Endothelial cell of umbilical vein (primary cell): ENCODE measurements at places on chromosomes 7 and 10.

DNA sequence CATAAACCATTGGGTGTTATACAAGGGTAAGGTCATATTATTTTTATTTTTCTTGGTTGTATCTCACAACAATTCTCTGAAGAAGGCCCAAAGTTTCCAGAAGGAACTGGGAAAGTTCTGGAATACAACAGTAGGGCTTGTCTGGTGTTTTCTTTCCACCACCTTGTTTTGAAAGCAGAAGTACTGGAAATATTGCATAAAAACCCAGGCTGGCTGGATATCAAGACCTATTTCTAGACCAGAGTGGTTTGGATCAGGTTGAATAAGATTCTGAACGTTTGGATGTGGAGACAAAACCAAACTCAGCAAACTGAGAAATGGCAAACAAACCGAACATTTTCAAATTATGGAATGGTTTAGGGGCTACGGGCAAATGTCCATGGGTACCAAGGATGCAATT is 182.6 kb upstream of the FZD8 start:
- H3K4me1 ChIP-seq = no peaks in the 10 kb centered on the region
- H3K27me3 ChIP-seq = peaks cover 5% of the 10 kb centered on the region
- DNase-seq = no peak
- no peak overlapping the region for H3K27ac ChIP-seq
- no peaks in the 10 kb centered on the region for H3K36me3 ChIP-seq

DNA sequence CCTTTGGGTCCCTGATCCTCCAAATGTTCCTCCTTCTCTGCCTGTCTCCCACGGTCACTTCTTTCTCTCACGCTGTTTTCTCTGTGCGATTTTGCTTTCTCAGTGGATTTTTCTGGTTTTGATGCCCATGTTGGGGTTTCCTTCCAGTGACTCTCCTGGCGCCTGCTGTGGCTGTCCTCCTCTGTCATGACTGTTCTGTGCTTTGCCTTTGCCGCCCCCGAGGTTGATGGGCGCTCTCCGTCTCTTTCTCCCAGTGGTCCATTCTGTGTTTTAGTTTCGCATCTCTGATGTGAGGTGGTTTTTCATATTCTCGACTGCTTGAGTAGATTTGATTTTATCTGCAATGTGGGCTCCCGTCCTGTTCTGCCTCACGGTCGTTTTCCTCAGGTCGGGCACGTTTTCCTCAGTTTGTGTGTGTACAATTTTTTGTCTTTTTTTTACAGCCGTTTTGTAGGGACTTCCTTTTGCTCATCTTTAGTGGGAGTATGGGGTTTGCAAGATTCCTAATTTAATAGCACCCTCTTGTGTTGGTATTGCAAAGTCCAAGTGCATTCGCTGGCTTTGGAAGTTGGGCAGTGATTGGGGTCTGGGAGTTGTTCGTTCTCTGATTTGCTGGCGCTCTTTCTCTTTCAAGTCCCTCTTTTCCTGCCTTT is 100.0 kb downstream of the INPP5A start:
- peak; percentile 68 for DNase-seq
- no peak overlapping the region for H3K4me3 ChIP-seq
- H3K36me3 ChIP-seq = no peaks in the 10 kb centered on the region
- H3K4me1 ChIP-seq = peaks cover 2% of the 10 kb centered on the region

- H3K36me3 ChIP-seq = no peaks in the 10 kb centered on the region
- H3K27ac ChIP-seq = peak overlapping the region; percentile 32
- peak; percentile 42 for DNase-seq
- H3K4me1 ChIP-seq = peaks cover 13% of the 10 kb centered on the region
- no peak overlapping the region for H3K4me3 ChIP-seq
Observed at GRCh38 chr7:2607122-2607922, 24.5 kb upstream of the TTYH3 start.

DNA sequence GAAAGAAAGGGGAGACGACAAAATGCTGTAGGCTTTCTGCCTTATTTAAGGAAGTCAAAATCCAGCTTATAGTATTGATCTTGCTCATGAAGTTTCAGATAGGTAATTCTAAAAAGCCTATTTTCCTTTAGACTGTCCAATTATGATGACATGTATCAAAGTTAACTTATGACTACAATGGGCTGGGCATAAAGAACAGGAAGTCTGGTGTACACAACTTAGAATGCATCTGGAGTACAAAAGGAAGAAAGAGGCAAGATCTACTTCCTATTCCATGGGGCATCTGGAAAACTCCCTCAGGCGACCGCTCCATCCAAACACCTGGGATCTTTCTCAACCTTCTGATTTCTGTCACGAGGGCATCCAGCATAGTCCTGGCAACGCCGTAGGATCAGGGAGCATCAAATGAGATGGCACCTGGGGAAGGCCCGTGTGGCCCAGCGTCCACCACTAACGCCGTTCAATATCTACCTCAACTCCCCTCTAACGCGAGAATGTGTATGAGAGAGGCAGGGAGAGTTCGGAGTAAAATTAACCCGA is 512 bp downstream of the FAM24B start:
- peak overlapping the region; percentile 43 for H3K27ac ChIP-seq
- peak; percentile 39 for DNase-seq
- H3K27me3 ChIP-seq = no peaks in the 10 kb centered on the region
- H3K4me1 ChIP-seq = peaks cover 26% of the 10 kb centered on the region
- H3K4me3 ChIP-seq = peak overlapping the region; percentile 9
- peaks cover 3% of the 10 kb centered on the region for H3K36me3 ChIP-seq

- no peaks in the 10 kb centered on the region for H3K36me3 ChIP-seq
- DNase-seq = no peak
- H3K4me1 ChIP-seq = no peaks in the 10 kb centered on the region
Observed at GRCh38 chr10:47306387-47307210, 6.6 kb downstream of the GDF10 start.

DNA sequence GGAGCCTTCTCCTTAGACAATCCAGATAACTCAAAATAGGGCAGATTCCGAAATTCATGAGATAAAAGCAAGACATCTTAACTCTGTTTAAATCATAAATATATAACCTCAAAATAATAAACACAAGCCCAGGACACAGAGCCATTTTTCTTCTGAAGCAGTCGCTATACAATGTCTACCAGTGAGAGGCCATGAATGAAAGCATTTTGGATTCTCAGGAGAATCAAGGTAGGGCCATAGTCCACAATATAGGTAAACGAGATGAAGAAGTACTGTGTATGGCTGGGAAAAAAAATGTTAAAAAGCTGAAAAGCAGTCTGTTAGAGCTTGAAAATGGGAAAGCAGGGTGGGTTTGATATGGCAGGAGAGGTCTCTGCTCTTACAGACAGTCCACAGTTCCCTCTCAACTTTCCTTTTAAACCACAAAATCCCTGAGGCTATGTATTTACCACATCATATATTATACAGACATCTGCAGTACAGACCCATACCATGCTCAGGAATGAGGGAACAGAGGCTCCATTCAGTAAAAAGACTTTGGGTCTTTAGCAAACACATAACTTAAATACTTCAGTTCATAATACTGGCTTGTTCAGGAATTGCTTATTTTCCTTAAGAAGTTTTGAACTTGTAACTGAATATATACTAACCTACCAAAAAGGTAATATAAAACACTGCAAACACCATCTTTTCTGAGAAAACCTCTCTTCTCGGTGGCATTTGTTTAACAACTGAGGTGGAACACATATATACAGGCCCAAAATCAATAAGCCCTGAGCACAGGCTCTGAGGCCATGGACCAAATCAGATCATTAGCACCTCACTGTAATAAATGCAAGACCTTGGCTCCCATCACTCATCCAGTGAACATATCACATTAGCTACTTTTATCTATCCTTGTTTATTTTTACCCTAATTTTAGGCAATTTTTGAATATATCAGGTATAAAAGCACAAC is 109.3 kb downstream of the SORBS1 start:
- no peak for DNase-seq
- no peak overlapping the region for H3K27ac ChIP-seq
- H3K4me3 ChIP-seq = no peak overlapping the region
- no peaks in the 10 kb centered on the region for H3K36me3 ChIP-seq
- peaks cover 11% of the 10 kb centered on the region for H3K4me1 ChIP-seq

DNA sequence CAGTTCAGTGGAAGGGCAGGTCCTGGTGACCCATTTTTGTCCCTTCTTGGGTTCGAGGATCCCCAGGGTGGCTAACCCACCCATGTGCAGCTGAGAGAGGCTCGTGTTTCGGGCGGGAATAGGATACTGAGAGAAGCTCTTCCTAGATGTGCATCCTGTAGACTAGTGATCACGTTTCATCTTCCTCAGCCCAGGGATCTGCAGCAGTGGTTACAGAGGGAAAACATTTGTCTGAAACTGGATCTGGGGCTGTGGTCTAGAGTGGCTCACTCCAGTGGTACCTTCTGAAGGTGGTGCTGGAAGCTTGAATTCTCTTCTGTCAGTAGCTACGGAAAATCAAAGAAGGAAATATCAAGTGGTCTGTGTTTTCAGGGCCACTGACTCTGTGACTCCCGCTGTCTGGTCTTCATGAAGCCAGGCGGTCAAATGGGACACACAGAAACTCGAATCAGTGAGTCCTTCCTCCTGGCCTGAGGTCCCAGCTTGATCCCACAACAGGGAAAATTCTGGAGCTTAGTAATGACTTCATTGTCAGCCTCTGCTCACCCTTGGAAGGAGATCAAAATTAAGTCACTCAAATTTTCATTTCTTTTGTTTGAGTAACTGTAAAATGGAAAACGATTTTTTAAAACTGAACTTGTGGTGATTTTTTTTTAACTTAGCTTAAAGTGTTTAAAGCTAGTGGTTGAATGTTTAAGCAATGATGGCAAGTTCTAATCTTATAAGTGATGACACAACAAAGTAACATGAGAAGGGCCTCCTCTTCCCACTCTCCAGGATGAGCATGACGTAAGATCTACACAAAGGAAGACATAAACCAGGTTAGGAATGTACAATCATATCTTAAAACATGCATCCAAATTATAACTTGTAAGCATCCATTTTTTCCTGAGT is 469.3 kb upstream of the KLF6 start:
- no peaks in the 10 kb centered on the region for H3K4me1 ChIP-seq
- H3K36me3 ChIP-seq = no peaks in the 10 kb centered on the region
- no peak for DNase-seq

DNA sequence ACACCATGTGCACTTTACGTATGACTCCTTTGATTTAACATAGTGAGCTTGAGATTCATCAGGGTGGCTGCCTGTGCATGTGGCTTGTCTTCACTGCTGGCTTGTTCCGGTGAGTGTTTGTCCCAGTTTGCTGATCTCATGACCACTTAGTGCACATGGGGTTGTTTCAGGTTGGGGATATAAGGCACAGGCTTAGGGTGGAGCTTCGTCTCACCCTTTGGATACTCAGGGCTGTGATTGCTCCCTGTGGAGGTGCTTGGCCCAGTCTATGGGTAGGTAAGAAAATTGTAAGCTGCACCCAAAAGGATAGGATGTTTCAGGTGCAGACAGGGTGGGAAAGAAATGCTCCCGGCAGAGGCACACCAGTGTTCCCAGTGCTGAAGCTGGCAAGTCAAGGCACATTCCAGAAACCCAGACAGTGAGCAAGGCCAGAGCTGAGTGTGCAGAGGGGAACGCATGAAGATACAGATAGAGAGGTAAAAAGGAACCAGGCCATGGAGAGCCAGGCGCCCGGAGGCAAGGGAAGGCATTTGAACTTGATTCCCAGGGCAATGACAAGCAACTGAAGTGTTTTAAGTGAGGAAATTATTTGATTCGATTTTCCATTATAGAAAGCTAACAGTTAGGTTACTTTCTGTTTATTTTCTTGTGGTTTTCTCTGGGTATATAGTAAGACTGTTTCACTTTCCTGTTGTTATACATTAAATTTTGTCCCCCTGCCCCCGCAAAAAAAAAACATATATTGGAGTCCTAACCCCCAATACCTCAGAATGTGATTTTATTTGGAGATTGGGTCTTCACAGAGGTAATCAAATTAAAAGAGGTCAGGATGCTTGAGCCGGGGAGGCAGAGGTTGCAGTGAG is 289.8 kb upstream of the KLF6 start:
- no peaks in the 10 kb centered on the region for H3K36me3 ChIP-seq
- peaks cover 29% of the 10 kb centered on the region for H3K4me1 ChIP-seq
- no peak for DNase-seq
- no peak overlapping the region for H3K27ac ChIP-seq
- H3K4me3 ChIP-seq = no peak overlapping the region

GRCh38 chr10:72065439-72066025 is 22.8 kb downstream of the SPOCK2 start:
- DNase-seq = peak; percentile 11
- no peaks in the 10 kb centered on the region for H3K27me3 ChIP-seq
- H3K36me3 ChIP-seq = no peaks in the 10 kb centered on the region
- H3K4me3 ChIP-seq = no peak overlapping the region
- no peaks in the 10 kb centered on the region for H3K4me1 ChIP-seq

DNA sequence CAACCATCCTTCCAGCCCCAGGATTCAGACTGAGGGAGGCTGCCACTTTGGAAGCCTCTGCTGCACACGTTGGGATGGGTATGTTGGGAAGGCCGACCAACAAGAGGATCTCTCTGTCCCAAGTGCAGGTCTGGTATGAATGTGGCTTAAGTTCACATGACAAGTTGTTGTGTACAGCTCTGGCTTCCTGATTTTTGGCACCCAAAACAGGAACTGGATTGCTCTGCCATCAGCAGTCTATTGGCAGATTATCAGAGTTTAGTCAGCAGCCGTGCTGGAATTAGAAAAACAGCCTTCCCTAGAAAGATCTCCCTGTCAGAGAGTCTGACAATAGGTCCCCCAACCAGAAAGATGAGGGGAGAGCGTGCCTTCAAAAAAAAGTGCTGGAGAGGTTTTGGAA is 66.9 kb downstream of the GOLGA7B start:
- H3K4me1 ChIP-seq = no peaks in the 10 kb centered on the region
- no peak overlapping the region for H3K4me3 ChIP-seq
- DNase-seq = no peak

- H3K27me3 ChIP-seq = no peaks in the 10 kb centered on the region
- no peak overlapping the region for H3K4me3 ChIP-seq
- H3K36me3 ChIP-seq = no peaks in the 10 kb centered on the region
- no peak overlapping the region for H3K27ac ChIP-seq
Observed at GRCh38 chr10:132058793-132059759, 6.7 kb upstream of the JAKMIP3 start.

GRCh38 chr7:101591504-101591903 is 37.6 kb downstream of the MYL10 start:
- no peaks in the 10 kb centered on the region for H3K4me1 ChIP-seq
- no peak for DNase-seq
- H3K27me3 ChIP-seq = peaks cover 5% of the 10 kb centered on the region
- no peak overlapping the region for H3K4me3 ChIP-seq
- no peaks in the 10 kb centered on the region for H3K36me3 ChIP-seq
- H3K27ac ChIP-seq = no peak overlapping the region

- no peaks in the 10 kb centered on the region for H3K4me1 ChIP-seq
- DNase-seq = no peak
- no peaks in the 10 kb centered on the region for H3K27me3 ChIP-seq
- H3K4me3 ChIP-seq = no peak overlapping the region
- no peaks in the 10 kb centered on the region for H3K36me3 ChIP-seq
Observed at GRCh38 chr10:56679578-56679977, 318.5 kb upstream of the ZWINT start.
